ENCODE measurements at places on chromosomes 16 and 17. TPM values are rescaled to one million over a fixed set of nuclear protein-coding genes. Genes with fewer than 3 reads are reported as not detected.

The CDK5R1 gene
- total RNA-seq, result 12.3 TPM

The ARHGDIG gene
- total RNA-seq, result 0.49 TPM

The KRTAP17-1 gene
- not detected for total RNA-seq

The KRT33A gene
- total RNA-seq, result not detected

The SLC5A2 gene
- total RNA-seq, result 0.20 TPM

The TP53TG3 gene
- not detected for total RNA-seq

The SPATA32 gene
- total RNA-seq, result not detected

DNA sequence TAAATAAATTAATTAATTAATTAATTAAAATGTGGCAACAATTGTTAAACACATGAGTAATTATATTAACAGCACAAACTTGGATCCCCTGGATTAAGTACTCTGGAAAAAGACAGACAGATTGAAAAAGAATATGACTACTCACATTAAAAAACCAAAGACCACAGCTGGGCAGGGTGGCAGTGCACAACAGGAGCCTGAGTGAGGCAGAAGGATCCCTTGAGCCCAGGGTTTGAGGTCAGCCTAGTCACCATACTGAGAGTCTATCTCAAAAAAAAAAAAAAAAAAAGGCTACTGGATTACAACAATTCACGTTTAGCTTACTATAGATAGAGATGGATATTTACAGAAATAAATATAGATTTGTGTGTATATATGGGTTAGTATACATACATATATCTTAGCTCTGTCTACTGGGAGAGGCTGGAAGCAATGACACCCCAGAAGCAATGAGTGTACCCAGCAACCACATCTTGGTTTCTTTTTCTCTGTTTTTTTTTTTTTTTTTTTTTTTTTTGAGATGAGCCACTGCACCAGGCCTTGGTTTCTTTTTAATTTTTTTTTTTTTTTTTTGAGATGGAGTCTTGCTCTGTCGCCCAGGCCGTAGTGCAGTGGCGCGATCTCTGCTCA, 10.6 kb upstream of the SUZ12 start:
- H3K4me1 ChIP-seq, result no peaks in the 10 kb centered on the region
- H3K27ac ChIP-seq, result no peak overlapping the region
- no peak for DNase-seq

- H3K27me3 ChIP-seq, result no peaks in the 10 kb centered on the region
- H3K36me3 ChIP-seq, result no peaks in the 10 kb centered on the region
- H3K4me3 ChIP-seq, result no peak overlapping the region
- H3K27ac ChIP-seq, result peak overlapping the region; percentile 43
Observed at GRCh38 chr17:17364338-17364667, 61.1 kb downstream of the NT5M start.

- H3K4me1 ChIP-seq, result peaks cover 68% of the 10 kb centered on the region
- no peak for DNase-seq
- H3K27ac ChIP-seq, result peak overlapping the region; percentile 4
- H3K27me3 ChIP-seq, result no peaks in the 10 kb centered on the region
Observed at GRCh38 chr17:78412403-78412802, 34.0 kb downstream of the PGS1 start.

DNA sequence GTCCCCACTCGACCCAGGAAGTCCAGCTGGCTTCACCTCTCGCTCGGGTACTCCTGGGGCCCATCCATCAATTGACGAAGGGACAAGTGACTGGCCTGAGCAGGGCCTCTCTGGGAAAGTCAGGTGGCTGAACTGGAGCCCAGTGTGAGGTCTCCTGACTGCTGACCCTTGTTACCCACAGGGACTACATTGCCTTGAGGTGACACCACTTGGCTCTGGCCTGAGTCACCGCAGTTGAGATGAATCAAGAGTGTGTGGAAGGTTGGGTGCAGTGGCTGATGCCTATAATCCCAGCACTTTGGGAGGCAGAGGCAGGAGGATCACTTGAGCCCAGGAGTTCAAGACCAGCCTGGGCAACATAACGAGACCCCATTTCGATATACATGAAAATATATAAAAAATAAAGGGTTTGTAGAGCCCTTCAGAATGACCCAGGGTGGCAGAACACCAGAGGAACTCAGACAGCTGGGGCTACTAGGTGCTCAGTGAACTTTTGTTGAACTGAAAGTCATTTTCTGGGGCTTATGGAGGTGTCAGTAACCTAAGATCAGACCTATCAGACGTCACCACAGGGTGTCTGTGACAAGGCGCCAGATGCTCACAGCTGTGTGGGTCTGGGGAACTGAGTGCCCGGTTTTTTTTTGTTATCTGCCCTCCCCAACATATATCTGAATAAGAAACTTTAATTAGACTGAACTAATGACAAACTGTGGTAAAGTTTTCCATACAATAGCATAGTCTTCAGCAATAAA, 14.8 kb upstream of the ZFP90 start:
- H3K36me3 ChIP-seq, result no peaks in the 10 kb centered on the region
- H3K27ac ChIP-seq, result no peak overlapping the region
- H3K4me1 ChIP-seq, result peaks cover 20% of the 10 kb centered on the region
- DNase-seq, result no peak
- no peak overlapping the region for H3K4me3 ChIP-seq

DNA sequence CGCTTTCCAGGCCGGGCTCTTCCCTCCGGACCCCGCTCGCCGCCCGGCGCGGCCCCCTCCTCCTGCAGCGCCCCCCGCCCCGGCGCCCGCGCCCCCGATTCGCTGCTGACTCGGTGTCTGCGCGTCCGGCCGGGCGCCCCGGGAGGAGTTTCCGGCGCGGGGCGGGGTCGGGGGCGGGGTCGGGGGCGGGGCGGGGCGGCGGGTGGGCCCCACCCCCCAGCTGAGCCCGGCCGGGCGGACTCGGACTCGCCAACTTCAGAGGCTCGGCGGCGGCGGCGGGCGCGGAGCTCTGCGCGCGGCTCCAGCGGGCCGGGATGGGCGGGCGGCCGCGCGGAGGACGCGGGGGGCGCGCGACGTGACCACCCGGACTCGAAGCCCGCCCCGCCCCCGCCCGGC, at the start of gene METRNL:
TSS of gene METRNL (plus strand) at position 258 of the 396 bp plus-strand sequence. CDS start 207 bp downstream, outside the sequence.
- DNase-seq, result peak; percentile 73
- peaks cover 44% of the 10 kb centered on the region for H3K4me1 ChIP-seq
- H3K27me3 ChIP-seq, result peaks cover 2% of the 10 kb centered on the region
- H3K36me3 ChIP-seq, result no peaks in the 10 kb centered on the region
- H3K4me3 ChIP-seq, result peak within 1 kb of the TSS; percentile 26

DNA sequence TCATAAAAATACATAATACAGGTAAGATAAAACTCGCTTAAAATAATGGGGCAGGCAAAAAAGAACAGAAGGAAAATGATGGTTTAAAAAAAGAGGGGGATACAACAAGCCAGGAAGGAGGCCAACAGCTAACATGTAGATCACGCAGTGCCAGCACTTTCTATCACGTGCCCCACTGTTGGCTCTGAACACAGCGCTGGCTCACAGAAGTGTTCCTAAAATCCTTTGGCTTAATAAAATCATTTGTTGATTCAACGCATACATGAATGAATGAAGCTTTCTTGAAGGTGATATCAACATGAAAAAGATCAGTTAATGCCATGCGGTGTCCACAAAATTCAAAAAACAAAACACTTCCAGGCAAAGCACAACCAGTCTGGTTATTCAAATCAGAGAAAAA, 8.5 kb downstream of the ITGAE start:
- peaks cover 59% of the 10 kb centered on the region for H3K4me1 ChIP-seq
- no peak overlapping the region for H3K4me3 ChIP-seq
- no peaks in the 10 kb centered on the region for H3K27me3 ChIP-seq
- H3K36me3 ChIP-seq, result no peaks in the 10 kb centered on the region
- H3K27ac ChIP-seq, result no peak overlapping the region

GRCh38 chr16:15933781-15934180, 15.6 kb upstream of the ABCC1 start:
- no peak overlapping the region for H3K27ac ChIP-seq
- no peak for DNase-seq
- H3K4me3 ChIP-seq, result no peak overlapping the region
- H3K27me3 ChIP-seq, result no peaks in the 10 kb centered on the region

Data from natural killer cell (primary cell).